ENCODE measurements at places on chromosomes 11 and 22. TPM values are rescaled to one million over a fixed set of nuclear protein-coding genes. Genes with fewer than 3 reads are reported as not detected.

DNA sequence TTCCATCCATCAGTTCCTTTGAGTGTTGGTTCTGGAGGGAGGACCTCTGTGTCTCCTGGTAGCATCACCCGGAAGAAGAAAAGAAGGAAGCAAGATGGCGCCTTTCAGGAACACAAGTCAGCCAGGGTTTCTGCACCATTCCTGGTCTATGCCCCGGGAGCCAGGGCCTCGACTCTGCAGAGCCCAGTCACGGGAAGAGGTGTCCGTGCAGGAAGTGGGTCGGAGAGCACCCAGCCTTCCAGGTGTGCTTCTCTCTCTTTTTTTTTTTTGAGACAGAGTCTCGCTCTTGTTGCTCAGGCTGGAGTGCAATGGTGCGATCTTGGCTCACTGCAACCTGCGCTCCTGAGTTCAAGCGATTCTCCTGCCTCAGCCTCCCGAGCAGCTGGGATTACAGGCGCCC, 21.2 kb downstream of the MRPL21 start:
- no peak for DNase-seq

GRCh38 chr11:27914080-27914479, 193.9 kb downstream of the KIF18A start:
- DNase-seq: no peak

- DNase-seq: no peak
These were observed 767.5 kb downstream of the NTM start for GRCh38 chr11:132137981-132138313.

DNA sequence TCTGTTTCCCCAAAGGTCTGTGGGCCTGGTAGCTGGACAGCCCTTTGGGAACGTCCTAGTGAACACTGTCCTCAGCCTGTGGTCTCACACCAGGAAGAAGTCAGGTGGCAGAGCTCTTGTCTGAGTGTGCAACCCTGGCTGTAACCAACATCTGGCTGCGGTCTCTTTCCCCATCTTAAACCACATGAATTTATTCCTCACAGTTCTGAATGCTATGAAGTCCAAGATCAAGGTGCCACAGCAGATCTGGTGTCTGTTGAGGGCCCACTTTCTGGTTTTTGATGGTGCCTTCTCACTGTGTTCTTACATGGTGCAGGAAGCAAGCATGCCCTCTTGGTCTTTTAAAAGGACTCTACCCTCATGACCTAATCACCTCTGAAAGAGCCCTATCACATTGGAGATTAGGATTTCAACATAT, 2.7 kb downstream of the UPB1 start:
- no peak for DNase-seq

DNA sequence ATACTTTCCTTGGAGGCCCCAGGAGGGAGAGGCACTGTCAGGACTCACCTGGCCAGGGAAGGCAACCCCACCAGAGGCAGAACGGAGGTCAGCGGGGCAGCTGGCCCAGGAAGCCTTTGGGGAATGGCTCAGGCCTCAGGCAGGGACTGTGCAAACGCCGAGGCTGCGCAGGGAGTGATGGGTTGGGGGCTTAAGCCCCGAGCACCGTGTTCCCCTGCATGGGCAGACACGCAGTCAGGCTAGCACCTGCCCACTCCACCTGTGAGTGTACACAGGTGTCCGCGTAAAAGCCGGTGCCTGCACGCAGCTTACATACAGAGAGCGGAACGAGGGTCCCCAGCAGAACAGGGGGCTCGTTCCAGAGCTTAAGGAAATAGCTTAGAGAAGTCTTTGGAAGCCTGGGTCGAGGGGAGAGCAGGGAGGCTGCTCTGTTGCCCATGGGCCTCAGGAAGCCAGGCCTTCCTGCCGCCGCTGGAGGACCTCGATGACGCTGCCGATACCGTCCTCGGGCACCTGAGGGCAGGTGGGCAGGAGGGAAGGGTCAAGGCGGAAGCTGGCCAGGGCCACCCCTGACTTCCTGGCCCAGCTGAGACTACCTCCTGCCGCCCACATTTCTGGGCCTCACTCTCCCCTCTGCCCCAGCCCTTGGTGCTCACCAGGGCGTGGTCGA, 4.0 kb downstream of the CASTOR1 start:
- DNase-seq: no peak

GRCh38 chr11:10935015-10935559, 77.2 kb upstream of the ZBED5 start:
- no peak for DNase-seq

- no peak for DNase-seq
These were observed 32.8 kb downstream of the OSBPL5 start for GRCh38 chr11:3132271-3132781.

DNA sequence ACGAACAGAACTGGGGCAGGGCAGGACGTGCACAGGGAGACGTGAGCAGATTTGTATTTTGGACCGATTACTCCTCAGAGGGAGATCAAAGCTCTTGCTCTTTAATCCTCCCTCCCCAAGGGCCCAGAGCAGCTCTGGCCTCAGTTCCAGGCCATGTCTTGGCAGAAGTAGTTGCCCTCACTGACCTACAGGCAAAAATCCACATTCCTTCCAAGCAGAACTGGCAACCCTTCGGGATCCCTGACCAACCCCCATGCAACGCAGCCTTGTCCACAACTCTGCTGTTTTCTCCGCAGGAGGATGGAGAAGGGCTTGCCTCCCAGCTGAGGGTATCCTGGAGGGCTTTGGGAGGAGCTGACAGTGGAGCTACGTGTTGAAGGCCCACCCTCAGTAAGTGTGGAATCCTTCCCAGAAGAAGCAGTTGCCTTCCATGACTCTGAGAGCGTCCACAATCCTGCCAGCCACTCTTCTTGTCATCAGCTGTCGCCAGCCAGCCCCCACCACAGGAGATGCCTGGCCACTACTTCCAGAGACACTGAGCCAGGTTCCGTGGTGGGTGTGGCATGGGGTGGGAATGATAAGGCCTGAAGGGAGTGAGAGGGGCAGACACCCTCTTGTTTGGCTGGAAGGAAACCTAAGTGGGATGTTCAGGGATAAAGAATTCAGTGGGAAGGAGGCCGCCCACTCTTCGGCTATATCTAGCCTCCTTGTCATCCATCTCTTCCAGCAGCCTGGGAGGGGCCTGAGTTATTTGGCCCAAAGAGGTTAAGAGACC, 68.1 kb downstream of the PDE2A start:
- no peak for DNase-seq

GRCh38 chr22:28951969-28952521, 68.7 kb downstream of the ZNRF3 start:
- no peak for DNase-seq

Gene OR8D4
- not detected for total RNA-seq
